Stimulated activated CD4-positive, alpha-beta T cell treated with anti-CD3 and anti-CD28 coated beads, Interleukin-1b, Interleukin-23, amount 100 ng/mL, for 1 hour (primary cell): ENCODE measurements at places on chromosomes 2 and 18.

- DNase-seq = no peak
These were observed 149.0 kb upstream of the TACR1 start for GRCh38 chr2:75348307-75348706.

DNA sequence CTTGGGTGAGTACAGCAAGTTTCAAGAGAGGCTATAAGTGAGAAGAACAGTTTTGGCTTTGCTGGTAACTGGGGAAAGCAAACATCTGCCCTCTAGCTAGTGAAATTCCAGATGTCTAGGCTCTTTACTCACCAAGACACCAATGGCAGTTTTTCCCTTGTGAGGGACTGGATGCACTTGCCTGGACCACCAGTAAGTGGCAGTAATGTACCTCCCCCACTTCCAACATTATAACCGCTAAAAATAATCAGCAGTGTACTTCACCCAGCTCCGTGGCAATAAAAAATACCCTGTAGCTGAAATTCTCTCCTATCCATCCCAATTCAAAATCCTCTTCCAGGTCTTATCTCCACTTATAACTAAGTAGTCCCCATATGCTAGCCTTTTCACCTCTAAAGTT lies 383.9 kb downstream of the ARHGAP15 start:
- DNase-seq = no peak

- no peak for DNase-seq
These were observed 29.0 kb downstream of the DOK1 start for GRCh38 chr2:74583504-74583903.

DNA sequence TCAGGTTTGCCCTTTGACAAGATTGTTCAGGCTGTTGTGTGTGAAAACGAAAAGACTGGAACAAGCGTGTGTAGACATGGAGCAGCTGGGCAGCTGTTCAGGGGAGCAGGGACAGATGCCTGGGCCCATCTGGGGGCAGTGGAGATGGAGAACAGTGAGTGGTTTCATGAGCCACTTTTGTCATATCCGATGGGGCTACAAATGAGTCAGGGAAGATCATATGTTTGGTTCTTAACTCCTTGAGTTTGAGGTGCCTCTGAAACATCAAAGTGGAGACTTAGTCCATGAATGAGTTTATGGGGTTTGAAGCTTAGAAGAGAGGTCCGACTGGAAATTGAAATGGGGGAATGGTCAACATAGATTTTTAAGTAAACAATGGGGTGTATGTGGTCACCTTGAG lies 9.3 kb upstream of the PLB1 start:
- DNase-seq = no peak

DNA sequence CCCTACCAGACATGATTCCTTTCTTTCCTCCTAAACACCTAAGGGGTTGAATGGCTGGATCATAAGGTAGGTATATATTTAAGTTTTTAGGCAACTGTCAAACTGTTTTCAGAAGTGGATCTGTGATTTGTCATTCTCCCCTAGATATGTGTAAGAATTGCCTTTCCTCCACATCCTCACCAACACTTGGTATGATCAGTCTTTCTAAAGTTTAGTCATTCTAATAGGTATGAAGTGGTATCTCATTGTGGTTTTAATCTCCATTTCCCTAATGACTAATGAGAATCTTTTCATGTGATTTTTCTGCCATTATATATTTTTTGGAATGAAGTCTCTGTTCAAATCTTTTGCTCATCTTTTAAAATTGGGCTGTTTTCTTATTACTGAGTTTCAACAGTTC lies 122.1 kb downstream of the TFCP2L1 start:
- no peak for DNase-seq

- no peak for DNase-seq
These were observed 810.9 kb downstream of the CPS1 start for GRCh38 chr2:211367293-211367692.

DNA sequence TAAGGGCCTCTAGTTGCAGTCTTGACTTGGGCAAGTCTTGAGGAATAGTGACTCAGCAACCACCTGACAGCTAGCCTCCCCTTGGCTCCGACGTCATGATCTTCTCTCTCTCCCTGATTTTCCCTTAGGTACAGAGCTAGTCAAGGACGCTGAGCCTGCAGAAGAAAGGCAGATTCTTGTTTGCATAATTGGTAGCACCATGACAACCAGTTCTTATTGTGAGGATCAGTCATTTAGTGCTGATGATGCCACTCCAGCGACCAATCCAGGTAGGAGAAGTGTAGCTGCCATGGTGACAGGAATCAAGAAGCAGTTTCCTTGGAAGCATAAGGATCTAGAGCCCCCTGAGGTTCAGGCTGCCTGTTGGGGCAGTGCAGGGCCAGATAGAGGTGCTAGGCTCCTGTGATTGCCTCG lies 2.8 kb upstream of the RESP18 start:
- DNase-seq = no peak

GRCh38 chr2:140376686-140377085 lies 1596.5 kb upstream of the NXPH2 start:
- DNase-seq = no peak
